ENCODE measurements at places on chromosomes 3 and 15.

GRCh38 chr3:173891272-173892100 lies 493.9 kb downstream of the NLGN1 start:
- no peak overlapping the region for H3K27ac ChIP-seq
- no peak overlapping the region for H3K4me3 ChIP-seq
- H3K27me3 ChIP-seq = no peaks in the 10 kb centered on the region

- no peak overlapping the region for H3K27ac ChIP-seq
- no peaks in the 10 kb centered on the region for H3K27me3 ChIP-seq
- no peak for DNase-seq
- peaks cover 4% of the 10 kb centered on the region for H3K36me3 ChIP-seq
Observed at GRCh38 chr3:23915537-23916108, 1.2 kb downstream of the NKIRAS1 start.

DNA sequence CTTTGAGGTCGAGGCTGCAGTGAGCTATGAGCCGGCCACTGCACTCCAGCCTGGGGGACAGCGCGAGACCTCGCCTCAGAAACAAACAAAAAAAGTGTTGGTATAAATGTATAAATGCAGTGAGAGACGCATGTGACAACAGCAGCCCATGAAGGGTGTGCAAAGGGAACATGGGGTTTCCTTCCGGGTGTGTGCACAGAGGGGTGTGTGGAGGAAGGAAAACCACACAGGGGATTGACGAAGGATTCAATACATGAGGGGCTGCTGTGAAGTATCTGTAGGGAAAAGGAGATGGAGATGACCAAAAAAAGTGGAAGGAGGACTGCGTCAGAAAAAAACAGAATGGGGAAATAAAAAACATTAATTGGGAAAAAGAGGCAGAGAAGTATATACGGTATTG lies 1.1 kb downstream of the MTFMT start:
- H3K27ac ChIP-seq = no peak overlapping the region
- no peaks in the 10 kb centered on the region for H3K36me3 ChIP-seq

DNA sequence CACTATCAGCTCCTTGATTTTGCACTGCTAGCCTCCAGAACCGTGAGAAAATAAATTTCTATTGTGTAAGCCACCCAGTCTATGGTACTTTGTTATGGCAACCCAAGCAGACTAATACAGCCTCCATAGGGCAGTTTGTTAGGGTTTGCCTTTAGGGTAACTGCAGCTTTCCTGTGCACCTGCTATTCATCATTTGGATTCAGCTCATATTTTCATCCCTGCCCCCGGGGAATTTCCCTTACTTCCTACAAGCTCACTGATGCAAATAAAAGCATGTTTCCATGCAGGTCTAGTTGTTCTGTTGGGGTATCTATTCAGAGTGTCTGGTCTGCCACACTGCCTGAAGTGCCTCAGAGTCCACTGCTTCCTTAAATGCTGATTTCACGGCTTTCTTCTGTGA lies 48.6 kb upstream of the ATOSA start:
- H3K36me3 ChIP-seq = no peaks in the 10 kb centered on the region
- no peak overlapping the region for H3K4me3 ChIP-seq
- no peak for DNase-seq
- H3K27ac ChIP-seq = no peak overlapping the region

- H3K27ac ChIP-seq = no peak overlapping the region
- DNase-seq = no peak
- H3K4me1 ChIP-seq = no peaks in the 10 kb centered on the region
- H3K4me3 ChIP-seq = no peak overlapping the region
- H3K36me3 ChIP-seq = no peaks in the 10 kb centered on the region
Observed at GRCh38 chr3:12400616-12401194, 83.6 kb upstream of the TSEN2 start.

- no peak for DNase-seq
- H3K4me3 ChIP-seq = no peak overlapping the region
- H3K36me3 ChIP-seq = no peaks in the 10 kb centered on the region
- peaks cover 1% of the 10 kb centered on the region for H3K4me1 ChIP-seq
Observed at GRCh38 chr15:101203607-101204189, 48.1 kb downstream of the CHSY1 start.

DNA sequence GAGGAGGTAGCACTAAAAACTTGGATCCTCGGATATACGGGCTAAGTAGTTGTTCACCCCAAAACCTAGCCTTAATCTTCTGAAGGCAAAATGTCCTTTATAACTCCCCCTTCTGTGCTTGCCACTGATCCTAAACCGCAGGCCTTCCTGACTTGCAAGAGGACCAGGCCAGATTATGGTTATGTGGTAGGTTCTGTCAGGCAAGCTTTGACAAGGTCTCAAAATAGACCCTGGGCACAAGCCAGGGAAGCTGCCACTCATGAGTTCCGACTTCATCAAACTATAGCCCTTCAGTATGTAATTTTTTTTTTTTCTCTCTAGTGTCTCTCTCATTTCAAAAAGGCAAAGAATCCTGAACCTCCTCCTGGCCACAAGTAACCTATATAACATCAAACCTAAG lies 3.2 kb downstream of the LRRFIP2 start:
- no peak for DNase-seq
- H3K27ac ChIP-seq = no peak overlapping the region
- H3K27me3 ChIP-seq = no peaks in the 10 kb centered on the region
- H3K4me3 ChIP-seq = no peak overlapping the region

- DNase-seq = no peak
- no peaks in the 10 kb centered on the region for H3K27me3 ChIP-seq
- H3K4me1 ChIP-seq = no peaks in the 10 kb centered on the region
- H3K4me3 ChIP-seq = no peak overlapping the region
- H3K36me3 ChIP-seq = no peaks in the 10 kb centered on the region
Observed at GRCh38 chr3:179943117-179943880, 93.4 kb downstream of the PEX5L start.

DNA sequence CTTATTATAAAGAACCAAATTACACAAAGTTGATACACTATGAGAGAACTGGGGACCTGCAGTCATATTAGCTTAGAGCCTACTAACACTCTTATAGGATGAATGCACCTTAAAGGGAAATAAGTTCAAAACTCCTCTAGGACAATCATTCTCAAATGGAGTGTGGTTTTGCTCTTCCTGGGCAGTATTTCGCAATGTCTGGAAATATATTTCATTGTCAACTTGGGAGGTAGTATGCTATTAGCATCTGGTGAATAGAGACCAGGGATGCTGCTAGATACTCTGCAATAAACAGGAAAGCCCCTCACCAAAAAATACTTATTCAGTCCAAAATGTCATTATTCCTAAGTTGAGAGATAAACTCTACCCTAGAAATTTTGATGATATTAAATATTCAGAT lies 451.4 kb upstream of the ARPP21 start:
- no peaks in the 10 kb centered on the region for H3K27me3 ChIP-seq
- DNase-seq = no peak
- no peak overlapping the region for H3K4me3 ChIP-seq
- no peaks in the 10 kb centered on the region for H3K4me1 ChIP-seq
- H3K36me3 ChIP-seq = no peaks in the 10 kb centered on the region
- no peak overlapping the region for H3K27ac ChIP-seq

DNA sequence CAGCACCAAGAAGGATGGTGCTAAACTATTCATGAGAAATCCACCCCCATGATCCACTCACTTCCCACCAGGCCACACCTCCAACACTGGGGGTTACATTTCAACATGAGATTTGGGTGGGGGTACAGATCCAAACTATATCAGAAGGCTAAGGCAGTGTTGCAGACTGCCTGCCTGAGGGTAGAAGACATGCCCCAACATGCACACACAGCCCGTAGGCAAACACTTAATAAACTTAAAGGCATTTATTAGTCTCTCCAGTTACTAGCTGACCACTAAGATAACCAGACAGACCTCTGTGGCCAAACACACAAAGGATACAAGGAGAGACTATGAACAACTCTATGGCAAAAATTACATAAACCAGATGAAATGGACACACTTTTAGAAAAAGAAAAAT lies 10.2 kb downstream of the FAM162A start:
- H3K4me1 ChIP-seq = no peaks in the 10 kb centered on the region
- no peaks in the 10 kb centered on the region for H3K36me3 ChIP-seq
- DNase-seq = no peak
- H3K27ac ChIP-seq = no peak overlapping the region

DNA sequence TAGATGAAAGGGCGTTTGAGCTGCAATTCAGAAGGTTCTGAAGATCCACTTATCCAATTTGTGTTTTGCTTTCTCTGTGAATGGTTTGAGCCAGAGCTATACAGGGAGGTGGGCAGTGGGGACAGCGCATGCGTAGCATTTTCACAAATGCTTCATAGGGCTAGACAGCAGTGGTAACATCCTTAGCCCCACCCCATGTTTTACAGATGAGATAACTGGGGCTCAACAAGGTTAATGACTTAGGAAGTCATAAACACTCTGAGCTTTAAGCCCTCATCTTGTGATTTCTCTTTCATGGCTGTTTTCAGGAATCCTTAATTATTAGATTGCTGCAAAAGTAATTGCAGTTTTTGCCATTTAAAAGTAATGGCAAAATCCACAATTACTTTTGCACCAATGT lies 408.7 kb downstream of the IL5RA start:
- no peak overlapping the region for H3K4me3 ChIP-seq
- no peak for DNase-seq
- H3K27ac ChIP-seq = no peak overlapping the region

DNA sequence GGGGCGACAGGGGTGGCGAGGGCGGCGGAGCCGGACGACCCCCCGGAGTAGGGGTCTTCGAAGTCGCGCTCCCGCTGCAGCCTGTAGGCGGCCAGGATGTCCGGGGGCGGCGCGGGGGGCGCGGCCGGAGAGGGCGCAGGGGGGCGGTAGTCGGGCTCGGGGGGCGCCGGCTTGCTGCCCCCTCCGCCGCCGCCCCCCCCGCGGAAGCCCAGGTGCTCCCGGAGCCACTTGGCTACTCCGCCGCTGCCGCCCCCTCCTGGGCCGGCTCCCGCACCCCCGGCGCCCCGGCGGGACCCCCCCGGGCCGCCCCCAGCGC lies 230 bp downstream of the SHF start:
- H3K4me1 ChIP-seq = peaks cover 1% of the 10 kb centered on the region
- H3K4me3 ChIP-seq = peak overlapping the region; percentile 90
- DNase-seq = no peak
- H3K36me3 ChIP-seq = no peaks in the 10 kb centered on the region

DNA sequence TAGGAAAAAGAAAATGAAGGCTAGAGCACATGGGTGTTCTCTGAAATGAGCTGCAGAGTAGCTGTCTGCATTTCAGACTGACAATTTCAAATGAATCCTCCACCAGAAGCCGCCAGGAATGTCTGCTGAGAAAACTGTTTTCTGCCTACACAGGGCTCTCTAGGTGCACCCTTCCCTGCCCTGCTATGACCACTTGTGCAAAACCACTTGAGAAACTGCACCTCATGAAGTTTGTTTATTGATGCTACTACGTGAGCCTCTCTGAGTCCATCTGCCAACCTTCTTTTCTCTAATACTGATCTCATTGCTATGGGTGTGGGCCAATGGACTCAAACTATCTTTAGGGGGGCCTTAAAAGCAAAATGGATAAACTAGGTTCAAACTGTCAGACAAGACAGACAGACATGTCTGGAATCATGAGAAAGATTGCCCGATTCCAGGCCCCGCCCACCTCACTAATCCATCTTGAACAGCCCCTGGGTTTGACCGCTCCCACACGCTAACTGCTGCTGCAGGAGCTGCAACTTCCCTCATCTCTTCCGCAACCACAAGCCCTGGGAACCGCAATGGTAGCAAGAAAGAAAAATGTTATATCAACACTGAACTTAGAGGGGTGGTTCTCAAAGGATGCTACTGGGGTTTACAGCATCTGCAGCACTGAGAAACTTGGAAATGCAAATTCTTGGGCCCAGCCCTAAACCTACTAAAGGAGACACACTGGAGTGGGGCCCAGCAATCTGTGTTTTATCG lies 9.0 kb upstream of the CD47 start:
- no peak overlapping the region for H3K27ac ChIP-seq
- H3K4me3 ChIP-seq = no peak overlapping the region
- H3K4me1 ChIP-seq = no peaks in the 10 kb centered on the region
- DNase-seq = peak; percentile 55
- H3K36me3 ChIP-seq = no peaks in the 10 kb centered on the region

GRCh38 chr3:128273841-128274573 lies 120.7 kb downstream of the EEFSEC start:
- H3K36me3 ChIP-seq = no peaks in the 10 kb centered on the region
- H3K27me3 ChIP-seq = no peaks in the 10 kb centered on the region
- DNase-seq = no peak

DNA sequence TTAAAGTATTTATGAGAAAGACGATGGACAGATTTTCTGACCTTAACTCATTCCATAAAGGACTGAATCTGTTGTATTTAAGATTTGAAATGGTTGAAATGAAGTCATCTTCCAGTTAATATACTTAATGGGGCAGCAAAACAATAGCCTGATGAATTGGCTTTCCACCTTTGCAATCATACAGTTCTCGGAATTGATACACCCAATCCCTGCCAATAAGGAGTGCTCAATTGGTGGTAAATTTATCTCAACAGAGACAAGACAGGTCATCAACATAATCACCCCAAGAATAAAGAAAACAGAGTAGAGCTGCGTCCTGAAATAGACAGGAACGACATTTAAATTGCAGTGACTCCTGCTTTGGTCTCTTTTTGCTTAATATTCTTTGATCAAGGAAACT lies 11.2 kb downstream of the ANXA2 start:
- H3K27ac ChIP-seq = no peak overlapping the region
- DNase-seq = no peak
- H3K4me3 ChIP-seq = no peak overlapping the region
- H3K36me3 ChIP-seq = peaks cover 2% of the 10 kb centered on the region

- H3K27ac ChIP-seq = peak overlapping the region; percentile 98
- H3K36me3 ChIP-seq = no peaks in the 10 kb centered on the region
- no peak overlapping the region for H3K4me3 ChIP-seq
- no peaks in the 10 kb centered on the region for H3K27me3 ChIP-seq
Observed at GRCh38 chr3:123750659-123751420, 133.3 kb downstream of the MYLK start.

Measured in aorta (tissue), 5 donors.